Skin of body (tissue), 3 donors: ENCODE measurements at places on chromosomes 5 and 9. TPM values are rescaled to one million over a fixed set of nuclear protein-coding genes. Genes with fewer than 3 reads are reported as not detected.

OLFML2A gene
- total RNA-seq: 49.1 TPM

FBXW2 gene
- total RNA-seq: 38.5 TPM

ARAP3 gene
- total RNA-seq: 5.0 TPM

SV2C gene
- total RNA-seq: 0.10 TPM

GBA2 gene
- total RNA-seq: 32.1 TPM

RNF208 gene
- 0.20 TPM for total RNA-seq
